ENCODE measurements at places on chromosomes 3 and 15.

GRCh38 chr3:23193831-23194230, 9.3 kb upstream of the UBE2E2 start:
- H3K27me3 ChIP-seq, result no peaks in the 10 kb centered on the region
- H3K27ac ChIP-seq, result no peak overlapping the region
- DNase-seq, result no peak

DNA sequence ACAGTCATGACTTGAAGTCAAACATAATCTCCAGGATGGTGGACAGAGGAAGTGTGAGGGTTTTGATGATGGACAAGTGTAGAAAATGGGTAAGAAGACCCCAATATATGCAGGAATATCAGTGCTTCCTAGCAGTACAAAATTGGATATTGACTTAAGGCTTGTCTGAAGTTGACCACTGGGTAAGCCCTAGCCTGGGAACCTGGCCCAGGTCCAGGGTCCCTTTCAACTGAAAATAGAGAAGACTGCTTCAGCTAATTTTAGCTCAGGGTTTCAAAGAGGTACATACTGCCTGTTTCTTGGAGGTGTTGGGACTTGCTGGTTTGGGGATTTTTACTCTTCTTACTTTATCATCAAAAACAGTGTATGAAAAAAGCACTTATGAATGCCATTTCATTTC, 4.7 kb downstream of the NR1D2 start:
- no peaks in the 10 kb centered on the region for H3K27me3 ChIP-seq
- no peak for DNase-seq
- H3K4me3 ChIP-seq, result no peak overlapping the region
- no peak overlapping the region for H3K27ac ChIP-seq

GRCh38 chr15:26928051-26928450, 42.9 kb upstream of the GABRG3 start:
- H3K27ac ChIP-seq, result no peak overlapping the region
- no peak overlapping the region for H3K4me3 ChIP-seq
- H3K36me3 ChIP-seq, result no peaks in the 10 kb centered on the region
- no peaks in the 10 kb centered on the region for H3K4me1 ChIP-seq

DNA sequence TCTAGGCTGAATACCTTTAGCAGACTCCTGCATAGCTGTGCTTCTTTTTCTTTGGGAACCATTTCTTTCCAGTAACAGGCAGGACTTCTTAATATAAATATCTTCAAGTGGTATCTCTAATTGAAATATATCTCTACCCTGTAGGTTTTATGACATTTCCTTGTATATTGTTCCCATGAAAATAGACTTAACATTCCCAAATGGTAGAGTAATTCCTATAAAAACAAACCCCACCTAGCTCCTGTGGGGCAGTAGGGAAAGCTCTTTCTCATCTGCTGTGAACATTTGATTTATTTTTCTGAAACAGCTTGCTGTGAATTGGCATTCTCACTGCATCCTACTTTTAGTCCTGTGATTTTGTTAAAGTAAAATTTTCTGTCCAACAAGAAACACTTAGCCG, 20.8 kb downstream of the SELENOT start:
- no peak for DNase-seq
- H3K27me3 ChIP-seq, result no peaks in the 10 kb centered on the region
- H3K4me1 ChIP-seq, result no peaks in the 10 kb centered on the region
- H3K27ac ChIP-seq, result no peak overlapping the region
- peaks cover 47% of the 10 kb centered on the region for H3K36me3 ChIP-seq

GRCh38 chr3:167198949-167199600, 181.0 kb downstream of the ZBBX start:
- no peaks in the 10 kb centered on the region for H3K4me1 ChIP-seq
- H3K36me3 ChIP-seq, result no peaks in the 10 kb centered on the region
- H3K27ac ChIP-seq, result no peak overlapping the region
- no peak for DNase-seq
- no peaks in the 10 kb centered on the region for H3K27me3 ChIP-seq

GRCh38 chr15:88020806-88021205, 235.7 kb downstream of the NTRK3 start:
- no peak overlapping the region for H3K27ac ChIP-seq
- no peak overlapping the region for H3K4me3 ChIP-seq
- 0 out of 2 replicates have a peak, but pooled peaks cover 2% of the 10 kb centered on the region for H3K27me3 ChIP-seq
- DNase-seq, result no peak
- no peaks in the 10 kb centered on the region for H3K36me3 ChIP-seq

GRCh38 chr3:48285132-48285531, 44.2 kb downstream of the ZNF589 start:
- H3K36me3 ChIP-seq, result peaks cover 6% of the 10 kb centered on the region
- H3K27ac ChIP-seq, result no peak overlapping the region
- H3K4me1 ChIP-seq, result no peaks in the 10 kb centered on the region
- DNase-seq, result no peak

DNA sequence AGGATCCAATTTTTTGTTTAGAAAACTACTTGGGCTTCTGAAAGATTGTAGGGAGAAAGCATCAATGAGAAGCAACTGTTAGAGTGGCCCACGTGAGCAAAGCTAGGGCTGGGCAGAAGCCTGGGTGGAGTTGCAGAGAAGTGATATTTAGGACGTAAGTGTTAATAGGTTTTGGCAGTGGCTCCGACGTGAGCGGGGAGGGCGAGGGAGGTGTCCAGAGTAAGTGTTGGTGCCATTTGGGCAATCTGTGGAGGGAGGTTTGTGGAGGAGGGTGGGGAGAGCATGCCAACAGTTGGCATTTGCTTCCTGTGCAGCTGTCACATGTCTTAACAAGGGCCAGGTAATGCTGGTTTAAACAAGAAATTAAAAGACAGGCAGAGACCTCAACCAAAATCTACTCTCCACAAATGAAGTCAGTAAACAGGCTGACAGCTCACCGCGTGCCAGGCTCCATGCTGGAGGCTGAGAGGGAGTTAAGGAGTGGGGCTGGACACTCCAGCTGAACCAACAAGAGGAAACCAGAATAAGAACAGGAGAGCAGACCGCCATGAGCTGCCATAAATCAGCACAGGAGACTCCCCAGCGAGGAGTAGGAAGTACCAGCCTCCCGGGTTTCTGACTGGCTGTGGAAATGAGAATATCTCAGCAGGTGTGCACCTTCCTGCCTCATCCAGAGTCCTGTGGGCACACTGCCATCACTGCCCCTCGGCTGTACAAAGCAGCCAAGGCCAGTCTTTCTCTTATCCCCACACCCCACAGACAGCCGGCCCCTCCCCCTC, 232.6 kb downstream of the ABHD5 start:
- H3K27ac ChIP-seq, result no peak overlapping the region
- no peak overlapping the region for H3K4me3 ChIP-seq
- H3K36me3 ChIP-seq, result no peaks in the 10 kb centered on the region
- DNase-seq, result no peak
- H3K27me3 ChIP-seq, result no peaks in the 10 kb centered on the region
- peaks cover 61% of the 10 kb centered on the region for H3K4me1 ChIP-seq

Measured in Karpas-422 (cell line).